Temporal lobe (tissue), 4 donors: ENCODE measurements at places on chromosomes 2 and 18. TPM values are rescaled to one million over a fixed set of nuclear protein-coding genes. Genes with fewer than 3 reads are reported as not detected.

Gene GKN2
- 0.25 TPM for total RNA-seq

Gene GALR1
- total RNA-seq, result under 0.01 TPM

Gene GYPC
- 6.9 TPM for total RNA-seq

Gene LAMA3
- total RNA-seq, result 2.5 TPM

Gene CFAP221
- 6.4 TPM for total RNA-seq

Gene TTR
- 0.25 TPM for total RNA-seq

Gene UGT1A6
- total RNA-seq, result not detected

Gene UGT1A4
- total RNA-seq, result not detected

Gene TIMM21
- total RNA-seq, result 28.8 TPM

Gene MTCL1
- total RNA-seq, result 14.5 TPM

Gene SERPINB3
- total RNA-seq, result not detected

Gene SEPTIN10
- total RNA-seq, result 56.3 TPM

Gene SLC35G4
- total RNA-seq, result not detected

Gene IL1B
- total RNA-seq, result 0.49 TPM

Gene CD226
- total RNA-seq, result 0.74 TPM

Gene IL1RN
- total RNA-seq, result not detected

Gene GULP1
- total RNA-seq, result 64.2 TPM

Gene LIMS2
- total RNA-seq, result 2.2 TPM

Gene RGPD8
- 20.9 TPM for total RNA-seq

Gene SFT2D3
- total RNA-seq, result 7.9 TPM

Gene LINC00305
- total RNA-seq, result not detected

Gene PFN4
- 0.98 TPM for total RNA-seq

Gene GCA
- total RNA-seq, result 19.4 TPM

Gene CLEC4F
- not detected for total RNA-seq

Gene TTC21B
- total RNA-seq, result 73.5 TPM

Gene INPP5D
- 2.7 TPM for total RNA-seq

Gene CFAP65
- 0.74 TPM for total RNA-seq

Gene STEAP3
- under 0.01 TPM for total RNA-seq

Gene STAT4
- total RNA-seq, result 3.0 TPM

Gene MC4R
- total RNA-seq, result 1.2 TPM
